ENCODE measurements at places on chromosomes 16 and 17.

- no peak for DNase-seq
These were observed 827 bp downstream of the CDK10 start for GRCh38 chr16:89687092-89687940.

GRCh38 chr16:86608301-86608747, 30.0 kb downstream of the FOXL1 start:
- DNase-seq, result no peak

DNA sequence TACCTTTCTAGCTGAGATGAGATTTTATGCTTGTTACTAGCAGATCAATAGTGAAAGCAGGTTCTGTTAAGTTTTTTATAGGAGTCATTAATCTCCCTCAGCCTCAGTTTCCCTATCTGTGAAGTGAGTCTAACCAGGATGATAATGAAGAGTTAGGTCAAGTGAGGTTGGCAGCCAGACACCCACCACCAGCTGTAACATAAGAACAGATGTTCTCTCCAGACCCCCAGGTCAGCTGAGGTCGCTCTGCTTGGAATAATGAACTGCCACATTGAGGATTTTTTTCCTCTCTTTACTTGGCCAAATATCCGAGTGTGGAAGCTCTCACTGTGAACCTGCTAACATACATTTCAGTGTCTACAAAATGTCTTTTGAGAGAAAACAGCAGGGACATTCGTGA, 389.6 kb downstream of the WWOX start:
- DNase-seq, result no peak

DNA sequence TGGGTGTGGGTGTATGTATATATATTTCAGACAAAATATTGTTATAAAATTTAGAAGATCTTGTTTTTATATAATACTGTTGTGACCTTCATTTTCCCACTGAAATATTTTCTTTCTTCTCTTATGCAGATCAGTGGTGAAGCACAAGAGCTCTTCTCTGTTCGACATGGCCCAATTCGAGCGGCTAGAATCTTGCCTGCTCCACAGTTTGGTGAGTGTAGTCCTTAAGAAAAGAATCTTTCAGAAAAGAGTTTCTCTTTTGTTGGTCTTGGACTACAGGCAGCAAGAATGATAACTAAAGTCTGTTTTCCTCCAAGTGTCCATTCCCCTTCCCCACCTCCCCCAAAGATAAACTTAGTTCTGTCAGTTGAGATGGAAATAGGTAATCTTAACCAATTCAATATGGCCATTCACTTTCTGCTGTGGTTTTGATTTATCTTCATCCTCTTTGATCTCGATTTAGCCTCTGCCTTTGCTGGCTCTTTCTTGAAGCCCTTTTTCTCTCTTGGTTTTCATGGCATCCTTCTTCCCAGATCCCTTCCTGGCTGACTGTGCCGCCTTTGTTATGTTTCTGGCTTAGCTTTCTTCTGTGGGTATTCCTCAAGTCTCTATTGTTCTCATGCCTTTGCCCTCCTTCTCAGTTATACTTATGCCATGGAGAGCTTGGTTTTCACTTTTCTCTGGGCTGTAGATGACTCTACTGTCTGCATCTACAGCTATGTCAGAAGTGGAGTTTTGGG, 69.6 kb downstream of the BCAS3 start:
- DNase-seq, result no peak

GRCh38 chr17:49973271-49973615, 4.3 kb downstream of the DLX4 start:
- no peak for DNase-seq

DNA sequence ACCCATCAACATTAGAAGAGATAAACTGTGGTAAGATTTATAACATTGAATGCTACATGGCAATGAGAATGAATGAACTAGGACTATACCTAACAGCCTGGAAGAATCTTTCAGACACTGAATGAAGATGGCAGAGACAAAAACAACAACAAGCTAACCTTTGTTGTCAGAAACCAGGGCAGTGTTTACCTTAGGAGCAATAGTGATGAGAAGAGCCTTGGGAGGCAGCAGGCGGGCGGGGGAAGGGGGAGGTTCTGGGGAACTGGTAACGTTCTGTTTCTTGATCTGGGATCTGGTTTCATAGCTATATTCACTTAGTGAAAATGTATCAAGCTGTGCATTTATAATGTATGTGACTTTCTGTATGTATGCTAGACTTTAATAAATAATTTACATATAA, 139.0 kb upstream of the TNRC6C start:
- DNase-seq, result no peak

GRCh38 chr17:42519546-42520491, 16.2 kb upstream of the NAGLU start:
- DNase-seq, result no peak

DNA sequence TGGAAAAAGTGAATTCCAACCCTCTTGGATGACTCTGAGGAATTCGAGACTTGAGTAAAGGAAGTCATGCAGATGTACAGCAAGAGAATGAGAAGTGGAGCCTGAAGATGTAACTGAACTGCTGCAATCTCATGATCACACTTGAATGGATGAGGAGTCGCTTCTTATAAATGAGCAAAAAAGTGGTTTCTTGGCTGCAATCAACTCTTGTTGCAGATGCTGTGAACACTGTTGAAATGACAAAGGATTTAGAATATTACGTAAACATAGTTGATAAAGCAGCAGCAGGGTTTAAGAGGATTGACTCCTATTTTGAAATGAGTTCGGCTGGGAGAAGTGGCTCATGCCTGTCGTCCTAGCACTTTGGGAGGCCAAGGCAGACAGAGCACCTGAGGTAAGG, 25.5 kb downstream of the ASPA start:
- no peak for DNase-seq

DNA sequence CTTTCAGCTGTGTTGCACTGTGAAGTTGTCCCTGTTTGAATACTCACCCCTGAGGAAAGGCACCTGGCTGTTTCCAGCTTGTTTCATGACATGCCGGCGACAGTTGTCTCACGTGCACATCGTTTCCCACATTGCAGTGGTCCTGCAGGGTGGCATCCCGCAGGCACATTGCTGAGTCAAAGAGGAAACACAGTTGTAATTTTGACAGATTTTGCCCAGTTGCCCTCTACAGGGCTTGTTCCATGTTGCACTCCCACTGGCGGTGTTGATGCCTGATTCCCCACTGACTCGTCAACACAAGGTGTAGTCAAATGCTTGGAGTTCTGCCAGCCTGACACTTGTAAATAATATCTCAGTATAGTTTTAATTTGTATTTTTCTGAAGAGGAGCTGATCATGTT, 23.8 kb downstream of the EPN2 start:
- DNase-seq, result no peak

DNA sequence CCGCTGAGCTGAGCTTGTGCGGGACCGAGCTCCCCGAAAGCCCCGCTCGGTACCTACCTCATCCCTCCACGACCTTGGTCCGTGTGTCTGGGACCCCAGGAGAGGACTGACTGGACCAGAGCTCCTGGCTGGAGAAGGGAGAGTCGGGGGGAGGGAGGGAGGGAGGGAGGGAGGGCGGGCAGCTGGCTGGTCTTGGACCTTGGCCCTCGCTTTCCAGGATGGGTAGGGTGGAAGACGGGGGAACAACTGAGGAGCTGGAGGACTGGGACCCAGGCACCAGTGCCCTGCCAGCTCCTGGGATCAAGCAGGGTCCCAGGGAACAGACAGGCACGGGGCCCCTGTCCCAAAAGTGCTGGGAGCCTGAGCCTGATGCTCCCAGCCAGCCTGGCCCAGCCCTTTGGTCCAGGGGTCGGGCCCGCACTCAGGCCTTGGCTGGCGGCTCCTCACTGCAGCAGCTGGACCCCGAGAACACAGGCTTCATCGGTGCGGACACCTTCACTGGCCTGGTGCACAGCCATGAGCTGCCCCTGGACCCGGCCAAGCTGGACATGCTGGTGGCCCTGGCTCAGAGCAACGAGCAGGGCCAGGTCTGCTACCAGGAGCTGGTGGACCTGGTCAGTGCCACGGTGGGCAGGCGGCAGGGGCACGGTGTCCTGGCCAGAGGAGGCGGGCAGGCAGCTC, 553 bp downstream of the RHBDL1 start:
- no peak for DNase-seq

DNA sequence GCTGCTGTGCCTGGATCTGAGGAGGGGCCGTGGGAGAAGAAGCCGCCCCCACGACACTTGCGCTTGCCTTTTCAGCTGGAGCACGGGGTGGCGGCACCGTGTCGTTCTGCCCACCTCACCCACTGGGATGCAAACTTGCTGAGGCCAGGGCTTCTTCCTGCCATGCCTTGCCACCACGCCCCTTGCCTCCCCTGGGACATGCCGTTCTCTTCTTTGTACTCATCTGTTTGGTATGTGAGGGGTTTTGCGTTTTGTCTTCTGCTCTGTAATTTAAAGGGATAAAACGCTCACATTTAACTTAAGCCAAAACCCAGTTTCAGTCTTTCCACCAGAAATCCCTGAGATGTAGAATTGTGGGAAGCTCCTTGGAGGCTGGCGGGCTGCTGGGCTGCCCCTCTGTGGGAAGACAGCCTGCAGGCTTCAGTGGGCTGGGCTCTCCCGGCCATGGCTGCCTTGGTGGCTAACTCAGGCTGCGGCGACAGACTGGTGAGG, 180.2 kb downstream of the RPTOR start:
- DNase-seq, result no peak

- DNase-seq, result no peak
These were observed 36.1 kb upstream of the MRC2 start for GRCh38 chr17:62591333-62591732.

DNA sequence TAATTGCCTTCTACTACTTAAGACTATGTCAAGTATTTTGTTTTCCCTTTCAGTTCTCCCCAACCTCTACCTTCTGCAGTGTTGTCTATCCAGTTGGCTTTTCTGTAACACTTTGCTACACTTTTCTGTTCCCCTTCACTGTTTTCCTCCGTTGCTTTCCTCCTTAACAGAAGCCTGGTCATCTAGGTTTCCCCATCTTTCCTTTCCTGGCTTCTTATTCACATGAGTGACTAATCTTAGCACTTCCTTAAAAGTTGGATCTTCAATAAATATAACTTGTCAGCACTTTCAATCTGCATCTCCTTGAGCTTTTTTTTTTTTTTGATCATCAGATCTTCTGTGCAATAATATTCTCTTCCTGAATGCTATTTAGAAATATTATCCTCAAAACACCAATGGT, 2.8 kb upstream of the SLFN11 start:
- no peak for DNase-seq

GRCh38 chr16:78560997-78561396, 461.5 kb downstream of the WWOX start:
- DNase-seq, result no peak

DNA sequence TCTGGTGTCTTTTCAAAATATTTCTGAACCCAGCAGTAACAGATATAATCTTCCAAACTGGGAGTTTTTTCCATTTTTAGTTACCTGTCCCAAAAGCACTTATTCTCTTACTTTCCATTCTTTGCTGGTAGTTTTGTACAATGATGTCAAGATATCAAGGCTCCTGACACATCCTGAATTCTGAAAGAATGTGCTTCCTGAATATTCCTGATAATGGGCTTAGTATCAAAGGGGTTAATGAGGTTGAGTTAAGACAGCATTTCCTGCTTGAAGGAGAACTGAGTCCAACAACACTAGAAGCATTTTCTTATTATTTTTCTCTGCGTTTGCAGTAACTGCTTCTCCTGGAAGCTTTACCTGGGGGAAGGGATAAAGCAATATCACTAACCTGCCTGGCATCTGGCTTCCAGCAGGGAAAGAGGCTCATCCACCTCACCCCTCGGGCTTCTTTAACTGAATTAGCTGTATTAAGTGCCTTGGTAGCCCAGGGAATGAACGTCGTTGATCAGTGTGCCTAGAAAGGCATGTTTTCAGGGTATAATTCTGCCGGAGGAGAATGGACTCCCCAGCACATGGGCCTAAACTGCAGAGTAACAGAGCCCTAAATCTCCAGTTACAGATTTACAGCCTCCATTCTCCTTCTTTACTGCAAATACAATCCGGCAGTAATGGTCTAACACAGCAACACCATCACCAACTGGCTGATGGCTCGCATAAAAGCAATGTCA, 134.4 kb downstream of the SNX11 start:
- no peak for DNase-seq

GRCh38 chr17:29158488-29159275, 21.5 kb downstream of the MYO18A start:
- no peak for DNase-seq

GRCh38 chr16:70163596-70163995, 10.0 kb upstream of the CLEC18C start:
- DNase-seq, result no peak

GRCh38 chr17:72236980-72237633, 116.3 kb downstream of the SOX9 start:
- DNase-seq, result no peak

DNA sequence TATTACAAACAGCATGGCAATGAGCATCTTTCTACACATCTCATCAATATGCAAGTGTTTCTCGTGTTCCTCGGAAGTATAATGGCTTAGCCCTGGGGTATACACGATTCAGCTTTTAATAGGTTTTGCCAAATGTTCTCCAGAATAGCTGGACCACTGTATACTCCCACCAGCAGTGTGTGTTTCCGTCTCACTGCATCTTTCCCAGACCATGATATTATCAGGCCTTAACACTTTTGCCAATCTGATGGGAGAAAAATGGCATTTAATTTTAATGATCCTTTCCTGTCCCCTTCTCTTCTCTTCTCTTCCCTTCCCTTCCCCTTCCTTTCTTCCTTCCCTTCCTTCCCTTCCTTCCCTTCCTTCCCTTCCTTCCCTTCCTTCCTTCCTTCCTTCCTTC, 30.8 kb downstream of the PRKCB start:
- DNase-seq, result no peak

GRCh38 chr17:22138861-22139469, 446.6 kb downstream of the KCNJ18 start:
- DNase-seq, result no peak

All from stimulated activated CD8-positive, alpha-beta memory T cell treated with anti-CD3 and anti-CD28 coated beads, Interleukin-4, amount 100 ng/mL, for 24 hours (primary cell).